ENCODE measurements at places on chromosomes 1 and 21.

GRCh38 chr1:7379441-7379971 lies 391.6 kb upstream of the VAMP3 start:
- peak; percentile 53 for DNase-seq

- no peak for DNase-seq
Measured at GRCh38 chr1:184747089-184747955, 7.3 kb downstream of the EDEM3 start.

- DNase-seq: no peak
Measured at GRCh38 chr1:31725134-31725533, 21.3 kb upstream of the COL16A1 start.

GRCh38 chr1:219991511-219991810 lies 54.8 kb downstream of the EPRS1 start:
- no peak for DNase-seq

DNA sequence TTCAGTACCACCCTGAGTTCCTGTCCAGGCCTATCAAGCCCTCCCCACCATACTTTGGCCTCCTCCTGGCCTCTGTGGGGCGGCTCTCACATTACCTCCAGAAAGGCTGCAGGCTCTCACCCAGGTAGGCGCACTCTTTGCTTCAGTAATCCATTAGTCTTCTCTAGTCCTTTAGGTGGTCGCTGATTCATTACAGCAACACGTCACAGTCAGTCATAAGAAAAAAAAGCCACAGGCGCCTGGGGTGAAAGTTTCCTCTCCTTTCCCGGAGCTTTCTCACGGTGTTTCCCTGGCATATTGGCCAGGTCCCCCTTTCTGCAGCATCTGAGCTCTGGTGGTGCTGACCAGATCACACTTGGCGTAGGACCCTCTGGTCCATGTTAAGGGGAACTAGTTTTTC lies 12.1 kb downstream of the SLFNL1 start:
- no peak for DNase-seq

DNA sequence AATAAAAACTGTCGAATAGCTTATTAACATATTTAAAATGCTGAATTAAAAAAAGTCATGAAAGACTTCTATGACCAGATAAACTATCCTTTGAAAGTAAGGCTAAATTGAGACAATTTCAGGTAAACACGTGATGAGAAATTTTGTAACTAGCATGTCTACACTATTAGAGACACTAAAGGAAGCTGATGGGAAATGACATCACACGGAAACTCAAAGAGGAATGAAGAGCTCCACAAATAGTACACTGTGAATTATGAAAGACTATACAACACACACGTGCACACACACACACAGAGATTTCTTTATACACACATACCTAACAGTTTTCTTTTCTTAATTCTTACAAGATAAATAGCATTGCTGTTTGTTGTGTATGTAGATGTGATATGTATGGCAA lies 70.9 kb upstream of the PLA2G4A start:
- DNase-seq: no peak

DNA sequence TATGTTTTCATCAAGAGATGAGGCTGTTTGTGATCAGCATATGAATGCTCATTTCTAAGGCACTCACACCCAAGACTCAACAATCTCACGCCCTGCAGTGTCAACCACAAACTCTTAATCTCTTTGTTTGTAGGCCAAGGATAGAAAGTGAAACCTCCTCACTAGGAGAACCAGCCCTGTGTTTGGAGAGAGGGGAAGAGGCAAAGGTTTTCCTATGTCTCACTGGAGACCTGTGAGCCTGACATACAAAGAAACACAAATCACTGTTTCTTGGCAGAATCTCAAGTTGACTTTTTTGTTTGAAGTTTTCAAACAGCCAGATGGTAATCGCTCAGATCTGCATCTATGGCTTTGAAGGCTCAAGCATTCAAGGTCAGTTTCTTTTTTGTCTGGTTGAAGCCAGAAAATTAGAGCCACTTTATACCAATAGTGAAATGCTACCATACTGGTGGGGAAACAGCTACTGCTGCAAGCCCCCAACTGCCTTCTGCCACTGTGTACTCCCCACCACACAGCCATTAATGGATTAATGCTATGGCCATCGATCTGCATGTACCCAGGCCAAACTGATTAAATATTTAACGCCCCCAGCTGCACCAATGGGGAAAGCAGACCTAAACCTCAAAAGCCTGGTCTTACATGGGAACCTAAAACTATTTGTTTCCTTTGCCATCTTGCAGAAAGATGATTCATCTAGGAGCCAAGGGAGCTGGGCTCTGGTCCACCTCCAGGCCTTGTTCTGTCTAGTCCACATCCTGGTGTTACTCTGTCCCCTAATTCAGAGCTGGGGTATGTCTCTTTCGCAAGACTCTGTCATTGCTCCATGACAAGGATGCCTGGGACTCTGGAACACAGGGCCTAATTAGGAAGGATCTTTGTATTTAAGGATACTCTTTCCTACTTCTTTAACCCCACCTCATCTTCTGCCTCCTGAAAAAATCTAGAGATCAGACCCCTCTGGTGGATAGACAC lies 16.3 kb downstream of the PDZK1 start:
- DNase-seq: no peak

DNA sequence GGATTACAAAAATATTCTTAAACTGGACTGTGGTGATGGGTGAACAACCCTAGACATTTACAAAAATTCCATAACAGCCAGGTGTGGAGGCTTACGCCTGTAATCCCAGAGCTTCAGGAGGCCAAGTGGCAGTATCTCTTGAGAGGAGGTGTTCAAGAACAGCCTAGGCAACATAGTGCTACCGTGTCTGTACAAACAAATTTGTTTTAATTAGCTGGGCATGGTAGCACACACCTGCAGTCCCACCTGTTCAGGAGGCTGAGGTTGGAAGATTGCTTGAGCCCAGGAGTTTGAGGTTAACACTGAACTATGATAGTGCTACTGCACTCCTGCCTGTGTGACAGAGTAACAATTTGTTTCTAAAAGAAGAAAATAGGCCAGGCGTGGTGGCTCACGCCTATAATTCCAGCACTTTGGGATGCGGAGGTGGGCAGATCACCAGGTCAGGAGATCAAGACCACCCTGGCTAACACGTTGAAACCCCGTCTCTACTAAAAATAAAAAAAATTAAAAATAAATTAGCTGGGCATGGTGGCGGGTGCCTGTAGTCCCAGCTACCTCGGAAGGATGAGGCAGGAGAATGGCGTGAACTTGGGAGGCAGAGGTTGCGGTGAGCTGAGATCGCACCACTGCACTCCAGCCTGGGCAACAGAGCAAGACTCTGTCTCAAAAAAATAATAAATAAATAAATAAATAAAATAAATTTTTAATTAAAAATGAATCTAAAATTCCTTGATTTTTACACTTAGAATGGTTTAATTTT lies 37.1 kb downstream of the ARID4B start:
- no peak for DNase-seq

- DNase-seq: no peak
Measured at GRCh38 chr1:211788626-211789025, 41.9 kb downstream of the LPGAT1 start.

DNA sequence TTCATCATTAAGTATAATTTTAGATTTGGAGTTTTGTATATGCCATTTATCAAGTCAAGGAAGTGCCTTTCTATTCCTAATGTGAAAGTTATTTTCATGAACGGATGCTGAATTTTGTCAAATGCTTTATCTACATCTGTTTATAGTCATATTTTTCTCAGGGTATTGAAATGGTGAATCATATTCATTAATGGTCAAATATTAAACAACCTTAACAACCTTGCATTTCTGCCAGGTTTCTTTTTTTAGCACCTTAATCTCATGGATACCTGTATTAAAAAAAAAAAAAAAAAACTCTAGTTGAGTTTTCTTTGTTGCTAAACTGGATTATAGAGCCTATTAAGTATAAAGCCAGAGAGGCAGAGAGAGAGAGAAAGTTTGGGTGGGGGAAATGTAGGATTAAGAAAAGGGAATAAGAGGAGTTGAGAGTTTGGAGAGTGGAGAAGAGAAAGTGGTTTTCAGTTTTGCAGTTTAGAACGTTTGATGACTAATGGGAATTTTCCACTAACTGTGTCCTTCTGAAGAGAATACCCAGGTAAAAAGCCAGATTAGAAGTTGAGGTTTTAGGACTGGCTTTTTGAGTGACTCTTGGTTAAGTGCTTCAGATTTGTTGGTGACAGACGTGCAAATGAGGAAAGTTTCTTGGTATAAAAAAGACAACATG lies 305.0 kb downstream of the HLX start:
- DNase-seq: no peak

GRCh38 chr1:196381544-196381943 lies 226.7 kb downstream of the KCNT2 start:
- DNase-seq: no peak

GRCh38 chr1:153375511-153375910 lies at the start of gene S100A12:
Gene S100A12 (minus strand): TSS chr1:153375621. CDS start chr1:153374592, 1,029 bp downstream.
- DNase-seq: no peak

GRCh38 chr1:25443030-25443699 lies 12.5 kb downstream of the MACO1 start:
- no peak for DNase-seq

- DNase-seq: peak; percentile 69
Measured at GRCh38 chr1:59204001-59204400, 92.9 kb upstream of the FGGY start.

DNA sequence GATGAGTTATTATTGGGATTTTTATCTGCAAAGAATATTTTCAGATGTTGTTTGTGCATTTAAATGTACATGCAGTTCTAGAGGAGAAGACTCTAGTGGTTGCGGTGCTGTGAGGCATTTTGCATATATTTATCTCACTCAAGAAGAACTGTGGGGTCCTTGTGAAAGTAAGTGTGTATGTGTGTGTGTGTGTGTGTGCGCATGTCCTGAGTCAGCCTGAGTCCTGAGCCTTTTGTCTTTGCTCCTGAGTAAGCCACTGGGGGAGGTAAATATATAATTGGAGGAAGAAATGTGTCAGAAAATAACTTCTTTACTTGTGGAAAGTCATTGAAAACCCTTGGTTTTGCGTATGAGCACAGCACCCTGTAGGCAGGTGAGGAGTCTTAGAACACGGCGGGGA lies 55.6 kb upstream of the CD34 start:
- DNase-seq: no peak

Data from right atrium auricular region (tissue), 2 donors.